ENCODE measurements at places on chromosomes 4 and X. TPM values are rescaled to one million over a fixed set of nuclear protein-coding genes. Genes with fewer than 3 reads are reported as not detected.

DNA sequence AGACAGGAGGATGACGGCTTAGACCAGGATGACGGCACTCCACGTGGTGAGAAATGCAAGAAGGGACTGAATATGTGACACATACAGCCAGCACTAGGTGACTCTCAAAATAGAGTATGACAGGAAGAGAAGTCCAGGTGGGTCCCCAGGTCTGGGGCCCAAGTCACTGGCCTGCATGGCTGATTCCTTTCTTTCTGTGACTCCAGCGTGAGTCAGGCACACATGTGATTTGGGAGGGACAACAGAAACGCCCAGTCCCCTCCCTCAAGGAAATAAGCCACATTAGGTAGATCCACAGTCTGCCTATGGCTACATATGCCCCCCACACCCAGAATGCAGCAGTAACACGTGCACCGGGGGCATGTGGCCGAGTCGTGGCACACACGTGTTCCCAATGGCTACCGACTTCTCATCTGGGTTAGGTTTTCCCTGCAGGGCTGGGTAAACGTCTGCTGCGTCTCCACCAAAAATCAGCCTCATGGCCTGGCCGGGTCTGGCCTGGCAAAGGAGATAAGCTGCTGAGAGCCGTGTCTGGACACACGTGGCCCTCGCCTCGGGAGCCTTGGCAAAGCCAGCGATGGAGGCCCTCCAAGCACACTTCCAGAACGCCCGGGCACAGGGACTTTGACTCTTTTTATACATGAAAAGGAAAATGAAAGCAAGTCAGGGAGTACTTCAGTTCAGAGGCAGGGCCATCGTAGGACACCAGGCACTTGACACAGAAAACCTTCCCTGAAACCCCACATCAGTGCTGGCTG is 19.3 kb downstream of the SEL1L3 start:
- DNase-seq: peak; percentile 74

GRCh38 chr4:8648296-8648695 is 55.7 kb downstream of the CPZ start:
- no peak for DNase-seq

DNA sequence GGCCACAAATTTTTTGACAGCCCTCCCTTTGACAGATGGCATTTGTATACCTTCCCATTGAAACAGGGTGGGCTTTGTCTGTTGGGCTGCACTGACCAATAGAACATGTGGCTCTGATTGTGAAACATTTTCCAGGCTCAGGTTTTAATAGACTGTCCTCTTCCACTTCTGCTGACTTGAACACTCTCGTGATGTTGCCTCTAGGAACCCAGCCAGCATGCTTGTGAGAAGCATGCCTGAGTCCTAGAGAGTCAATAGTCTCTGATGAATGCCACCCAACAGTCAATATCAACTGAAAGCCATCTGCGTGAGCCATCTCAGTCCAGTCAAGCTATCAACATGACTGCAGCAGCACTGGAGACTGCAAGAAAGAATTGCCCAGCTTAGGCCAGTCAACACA is 290.0 kb downstream of the SLC7A11 start:
- no peak for DNase-seq

DNA sequence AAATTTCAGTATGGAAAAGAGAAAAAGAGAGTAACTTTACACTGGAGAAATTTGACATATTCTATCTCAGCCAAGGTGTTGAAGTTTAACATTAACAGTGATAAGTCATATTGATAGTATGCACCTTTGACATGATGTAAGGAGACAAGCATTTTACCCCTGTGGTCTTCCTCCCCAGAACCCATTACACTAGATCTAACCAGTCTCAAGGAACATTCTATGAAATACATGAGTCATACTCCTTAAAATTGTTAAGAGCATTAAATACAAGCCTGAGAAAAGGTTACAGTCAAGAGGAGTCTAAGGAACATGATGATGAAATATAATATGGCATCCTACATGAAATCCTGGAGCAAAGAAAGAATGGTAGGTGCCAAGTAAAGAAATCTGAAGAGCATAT is 1151.3 kb upstream of the IGFBP7 start:
- no peak for DNase-seq

GRCh38 chr4:164207460-164207859 is 546.5 kb upstream of the SMIM31 start:
- DNase-seq: no peak

GRCh38 chr4:87151730-87152129 is 68.7 kb downstream of the KLHL8 start:
- DNase-seq: no peak

GRCh38 chr4:83989835-83990234 is 453.9 kb downstream of the GPAT3 start:
- no peak for DNase-seq

DNA sequence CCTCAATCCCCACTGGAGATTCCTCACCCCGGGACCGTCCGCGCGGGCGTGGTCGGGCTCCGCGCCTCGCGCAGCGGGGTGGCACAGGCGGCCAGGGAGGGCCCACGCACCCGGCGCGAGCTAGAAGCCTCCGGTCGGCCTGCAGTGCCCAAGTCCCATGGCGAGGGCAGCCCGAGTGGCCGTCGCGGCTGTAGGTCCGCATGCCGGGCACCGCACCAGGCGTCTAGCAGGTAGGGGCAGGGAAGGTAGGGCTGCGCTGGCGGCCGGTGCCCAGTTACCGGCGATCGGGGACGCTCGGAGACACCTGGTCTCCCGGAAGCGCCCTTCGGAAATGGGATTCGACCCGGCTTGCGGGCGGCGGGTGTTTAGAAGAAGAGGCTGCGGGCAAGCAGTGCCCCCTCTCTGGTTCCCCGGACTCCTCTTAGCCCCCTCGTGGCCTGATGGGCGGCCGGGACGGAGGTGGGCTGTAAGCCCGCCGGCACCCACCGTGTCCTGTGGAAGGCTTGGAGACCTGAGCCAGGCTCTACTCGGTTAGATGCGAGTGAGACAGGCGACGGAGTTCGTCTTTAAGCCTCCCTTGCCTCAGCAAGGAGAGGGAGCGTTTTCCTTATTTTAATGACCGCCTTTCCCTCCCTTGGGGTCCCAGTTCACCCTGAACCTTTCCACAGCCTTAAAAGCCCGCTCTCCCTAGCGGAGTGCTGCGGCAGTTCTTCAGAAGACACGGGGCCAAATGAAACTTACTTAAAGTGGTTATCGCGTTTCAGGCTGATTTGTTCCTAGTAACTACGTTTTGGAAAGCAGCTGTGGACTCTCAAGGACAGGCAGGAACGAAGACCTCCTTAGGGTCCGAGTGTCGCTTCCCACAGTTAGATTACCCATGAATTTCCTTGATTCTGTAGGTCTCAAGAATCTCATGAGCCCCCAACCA is 821 bp downstream of the SLITRK2 start:
- no peak for DNase-seq

- DNase-seq: peak; percentile 40
Measured at GRCh38 chrX:9466124-9466495, 1.3 kb downstream of the TBL1X start.

GRCh38 chr4:102169345-102169744 is 175.9 kb downstream of the SLC39A8 start:
- DNase-seq: no peak

- no peak for DNase-seq
Measured at GRCh38 chr4:169103966-169104412, 93.9 kb upstream of the CBR4 start.

GRCh38 chrX:40531056-40531826 is 49.5 kb upstream of the ATP6AP2 start:
- DNase-seq: no peak

DNA sequence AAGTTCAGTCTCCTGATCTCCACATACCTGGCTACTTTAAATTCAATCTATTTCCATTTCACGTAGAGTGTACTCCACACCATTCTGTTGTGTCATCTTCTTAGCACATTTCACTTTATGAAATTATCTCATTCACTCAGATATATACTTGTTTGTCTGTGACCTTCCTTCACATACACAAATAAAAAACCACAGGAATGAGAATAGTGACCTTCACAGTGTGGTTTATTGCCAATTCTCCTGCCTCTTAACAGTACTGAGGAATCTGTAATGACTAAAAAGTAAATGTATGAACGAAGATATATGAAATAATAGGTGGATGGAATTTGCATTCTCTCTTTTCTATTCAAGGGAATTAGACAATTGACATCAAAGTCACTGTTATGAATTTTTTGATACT is 183.9 kb upstream of the PCDH7 start:
- DNase-seq: no peak

DNA sequence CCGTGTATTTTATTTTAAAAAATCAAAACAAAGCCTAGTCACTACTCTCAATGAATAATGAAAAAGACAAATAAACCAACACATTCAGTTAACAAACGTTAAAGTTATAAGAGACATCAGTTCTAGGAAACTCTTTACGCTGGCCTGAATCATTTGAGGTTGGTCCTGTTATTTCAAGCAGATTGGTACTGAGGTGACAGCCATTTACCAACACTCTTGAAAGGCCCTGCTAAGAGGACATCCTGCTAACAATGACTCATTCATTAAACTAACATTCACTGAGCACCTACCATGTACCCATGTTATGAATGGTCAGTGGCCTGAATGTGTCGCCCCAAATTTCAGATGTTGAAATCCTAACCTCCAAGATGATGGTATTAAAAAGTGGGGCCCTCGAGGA is 57.1 kb upstream of the ADGRG2 start:
- no peak for DNase-seq

GRCh38 chr4:153126137-153126536 is 78.1 kb upstream of the TRIM2 start:
- DNase-seq: no peak

GRCh38 chr4:11685481-11685880 is 256.8 kb upstream of the HS3ST1 start:
- no peak for DNase-seq

GRCh38 chr4:8093587-8094274 is 64.9 kb downstream of the ABLIM2 start:
- DNase-seq: no peak

DNA sequence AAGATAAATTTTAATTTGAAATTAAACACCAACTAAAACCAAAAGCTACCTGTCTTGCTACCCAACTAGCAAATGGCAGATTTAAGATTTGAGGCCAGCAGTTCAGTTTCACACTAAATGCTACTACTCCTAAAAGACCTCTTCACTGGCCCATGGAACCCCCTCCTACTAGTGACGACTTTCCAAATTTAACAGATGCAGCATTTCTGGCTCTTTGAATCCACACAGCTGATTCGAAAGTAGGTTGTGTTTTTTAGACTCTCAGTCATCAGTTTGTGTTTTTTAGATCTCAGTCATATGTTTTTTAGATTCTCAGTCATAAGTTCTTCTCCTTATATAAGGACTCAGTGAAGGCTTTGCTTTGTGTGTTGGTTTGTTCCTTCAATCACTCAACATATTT is 11.1 kb upstream of the CC2D2A start:
- no peak for DNase-seq

DNA sequence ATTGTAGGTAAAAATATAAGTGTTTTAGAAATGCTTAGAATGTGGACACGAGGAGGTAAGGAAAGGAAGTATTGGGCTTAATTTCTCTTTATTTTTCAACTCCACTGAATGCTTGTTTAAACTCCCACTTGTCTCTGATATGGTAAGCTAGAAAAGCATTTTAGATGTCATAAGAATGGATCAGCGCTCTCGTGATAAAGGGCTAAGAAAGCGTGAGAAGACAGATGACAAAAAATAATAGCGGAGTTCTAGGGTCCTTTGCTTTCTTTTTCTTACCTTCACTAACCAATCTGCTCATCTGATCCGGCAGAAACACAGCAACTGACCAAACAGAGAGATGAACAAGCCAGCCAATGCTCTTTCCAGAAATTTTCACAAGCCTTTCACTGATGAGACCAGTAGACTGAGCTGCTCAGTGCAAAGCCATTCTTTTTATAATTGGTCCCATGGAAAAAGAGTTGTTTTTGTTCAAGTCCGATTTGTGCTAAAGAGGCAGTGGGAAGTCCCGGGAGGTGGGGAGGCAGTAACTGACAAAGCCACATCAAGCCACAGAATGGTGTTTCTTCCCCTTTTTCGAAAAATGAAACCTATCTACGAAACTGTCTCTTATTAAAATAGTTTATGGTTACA is at the start of gene TASL:
Gene TASL, minus strand, starts transcription at position 405 of the 630 bp plus-strand sequence. CDS start 17,411 bp downstream, outside the sequence.
- no peak for DNase-seq

DNA sequence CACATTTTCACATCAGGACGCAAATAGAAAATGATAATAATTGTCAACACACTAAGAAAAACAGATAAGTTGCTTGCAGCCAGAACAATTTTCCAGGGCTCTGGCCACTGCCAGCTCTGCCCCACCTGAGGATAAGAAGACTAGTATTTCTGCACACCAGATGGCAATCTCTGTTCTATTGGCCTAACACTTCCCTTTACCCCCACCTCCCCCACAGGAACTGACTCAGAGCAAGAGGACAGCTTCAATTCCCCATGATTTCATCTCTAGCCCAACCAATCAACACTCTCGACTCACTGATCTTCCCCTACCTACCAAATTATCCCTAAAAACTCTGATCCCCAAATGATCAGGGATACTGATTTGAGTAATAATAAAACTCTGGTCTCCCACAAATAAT is 164.0 kb downstream of the SMARCA1 start:
- DNase-seq: no peak

DNA sequence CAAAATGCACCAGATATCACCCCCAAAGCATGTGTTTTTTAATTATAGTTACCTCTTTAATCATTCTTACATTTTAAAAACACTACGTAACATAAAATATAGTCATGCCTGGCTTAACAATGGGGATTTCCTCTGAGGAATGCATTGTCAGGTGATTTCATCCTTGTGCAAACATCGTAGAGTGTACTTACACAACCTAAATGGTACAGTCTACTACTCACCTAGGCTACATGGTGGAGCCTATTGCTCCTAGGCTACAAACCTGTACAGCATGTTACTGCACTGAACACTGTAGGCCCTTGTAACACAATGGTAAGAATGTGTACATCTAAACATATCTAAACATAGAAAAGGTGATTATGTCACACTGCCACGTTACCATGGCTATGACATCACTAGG is 208.6 kb downstream of the SPOCK3 start:
- DNase-seq: no peak

- no peak for DNase-seq
Measured at GRCh38 chr4:172985552-172985951, 183.1 kb upstream of the GALNT7 start.

The RHOXF1 gene
- not detected for total RNA-seq

The DSPP gene
- not detected for total RNA-seq

The ARHGAP6 gene
- total RNA-seq: 41.5 TPM

The REELD1 gene
- not detected for total RNA-seq

All from mucosa of descending colon (tissue), 3 donors.